Activated T-helper 2 cell treated with anti-CD3 and anti-CD28 coated beads, Interferon-gamma antibody, Interleukin-2, Interleukin-4, amounts not matched to agents 10 μg/mL and 5 μg/mL and 100 μg/mL, durations not matched to agents 14 hours and 24 hours and 36 hours (primary cell): ENCODE measurements at places on chromosomes 11 and 22. TPM values are rescaled to one million over a fixed set of nuclear protein-coding genes. Genes with fewer than 3 reads are reported as not detected.

The SAA4 gene
- not detected in 2 replicates for total RNA-seq

The CHRM1 gene
- not detected in 2 replicates for total RNA-seq

DNA sequence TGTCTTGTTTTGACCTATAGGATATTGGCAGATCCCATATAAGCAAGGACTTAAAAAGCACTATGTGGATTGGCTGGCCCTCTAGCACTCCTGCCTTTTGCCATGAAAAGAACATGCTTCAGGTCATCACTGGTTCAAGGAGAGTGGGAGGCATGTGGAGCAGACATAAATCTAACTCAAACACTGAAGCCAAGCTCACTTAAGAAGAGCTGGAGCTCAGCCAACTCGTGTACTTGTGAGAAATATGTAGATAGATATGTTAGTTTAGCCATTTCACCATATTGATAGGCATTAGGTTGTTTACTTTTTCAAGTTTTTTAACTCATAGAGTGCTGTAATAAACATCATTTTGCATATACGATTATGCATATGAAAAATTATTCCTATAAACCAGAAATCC is 19.9 kb upstream of the BBOX1 start:
- no peaks in the 10 kb centered on the region for H3K36me3 ChIP-seq
- H3K4me3 ChIP-seq, result no peak overlapping the region
- H3K27ac ChIP-seq, result no peak overlapping the region
- no peak for DNase-seq

DNA sequence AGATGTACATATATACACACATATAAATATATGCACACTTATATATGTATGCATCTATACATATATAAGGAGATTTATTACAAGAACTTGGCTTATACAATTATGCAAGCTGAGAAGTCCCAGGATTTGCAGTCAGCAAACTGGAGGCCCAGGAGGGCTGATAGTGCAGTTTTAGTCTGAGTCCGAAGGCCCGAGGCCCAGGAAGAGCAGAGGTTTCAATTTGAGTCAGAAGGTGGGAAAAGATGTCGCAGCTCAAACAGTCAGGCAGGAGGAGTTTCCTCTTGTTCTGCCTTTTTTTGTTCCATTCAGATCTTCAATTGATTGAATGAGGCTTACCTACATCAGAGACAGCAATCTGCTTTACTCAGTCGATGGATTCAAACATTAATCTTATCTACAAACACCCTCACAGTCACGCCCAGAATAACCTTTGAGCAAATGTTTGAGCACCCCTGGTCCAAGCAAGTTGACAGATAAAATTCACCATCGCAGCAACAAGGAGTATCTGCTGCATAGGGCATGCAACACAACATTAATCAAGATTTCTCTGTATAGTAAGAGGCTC is 4.0 kb upstream of the SGSM1 start:
- peak; percentile 24 for DNase-seq
- no peaks in the 10 kb centered on the region for H3K36me3 ChIP-seq
- peak overlapping the region; percentile 51 for H3K27ac ChIP-seq
- peaks cover 9% of the 10 kb centered on the region for H3K27me3 ChIP-seq

DNA sequence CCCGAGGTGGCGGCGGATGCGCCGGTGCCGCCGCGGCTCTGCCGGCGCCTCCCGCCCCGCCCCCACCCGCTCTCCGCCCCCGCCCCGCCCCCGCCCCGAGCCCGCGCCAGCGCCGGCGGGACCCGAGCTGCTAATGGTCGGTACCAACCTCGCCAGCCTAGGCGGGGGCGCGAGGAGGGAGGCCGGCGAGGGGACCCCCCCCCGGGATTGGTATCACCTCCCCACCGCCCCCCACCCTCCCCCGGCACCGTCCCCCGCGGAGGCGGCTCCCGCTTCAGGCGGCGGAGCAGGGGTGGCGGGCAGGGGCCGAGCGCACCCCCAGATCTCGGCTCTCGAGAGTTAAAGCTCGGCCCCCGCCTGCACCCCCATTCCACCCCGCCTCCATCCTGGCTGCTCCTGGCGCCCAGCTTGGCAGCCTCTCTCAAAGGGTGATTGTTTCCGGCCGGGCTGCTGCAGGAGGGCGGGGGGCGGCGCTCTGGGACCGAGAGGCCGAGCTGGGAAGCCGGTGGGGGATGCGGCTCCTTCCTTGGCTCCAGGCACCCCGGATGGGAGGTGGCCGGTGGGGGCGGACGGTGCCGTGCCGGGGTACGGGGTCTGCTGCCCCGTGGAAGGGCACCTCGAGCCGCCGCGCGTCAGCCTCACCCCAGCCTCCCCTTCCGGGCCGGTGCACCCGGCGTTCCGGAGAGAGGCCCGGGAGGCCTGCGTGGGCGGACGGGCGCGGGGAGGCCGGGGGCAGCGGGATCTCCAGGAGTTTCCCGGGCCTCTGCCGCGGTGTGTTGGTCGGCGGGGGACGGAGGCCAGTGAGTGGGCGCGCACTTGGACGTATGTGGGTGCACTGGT is at the start of gene B3GAT1:
Gene B3GAT1, minus strand, starts transcription at position 40 of the 840 bp plus-strand sequence. CDS start 24,583 bp downstream, outside the sequence.
- peaks cover 3% of the 10 kb centered on the region for H3K4me1 ChIP-seq
- H3K36me3 ChIP-seq, result no peaks in the 10 kb centered on the region

DNA sequence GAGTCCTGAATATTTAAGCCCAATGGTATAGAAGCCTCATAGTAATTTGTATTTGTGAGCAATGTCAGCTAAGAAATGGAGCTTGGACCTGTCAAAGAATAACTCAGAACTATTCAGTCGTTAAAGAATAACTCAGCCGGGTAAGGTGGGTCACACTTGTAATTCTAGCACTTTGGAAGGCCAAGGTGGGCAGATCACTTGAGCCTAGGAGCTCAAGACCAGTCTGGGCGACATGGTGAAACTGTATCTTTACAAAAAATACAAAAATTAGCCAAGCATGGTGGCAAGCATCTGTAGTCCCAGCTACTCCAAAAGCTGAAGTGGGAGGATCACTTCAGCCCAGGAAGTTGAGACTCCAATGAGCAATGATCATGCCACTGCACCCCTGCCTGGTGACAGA is 1526.5 kb downstream of the LRRC4C start:
- no peaks in the 10 kb centered on the region for H3K27me3 ChIP-seq
- no peak for DNase-seq
- no peaks in the 10 kb centered on the region for H3K36me3 ChIP-seq
- no peak overlapping the region for H3K27ac ChIP-seq

DNA sequence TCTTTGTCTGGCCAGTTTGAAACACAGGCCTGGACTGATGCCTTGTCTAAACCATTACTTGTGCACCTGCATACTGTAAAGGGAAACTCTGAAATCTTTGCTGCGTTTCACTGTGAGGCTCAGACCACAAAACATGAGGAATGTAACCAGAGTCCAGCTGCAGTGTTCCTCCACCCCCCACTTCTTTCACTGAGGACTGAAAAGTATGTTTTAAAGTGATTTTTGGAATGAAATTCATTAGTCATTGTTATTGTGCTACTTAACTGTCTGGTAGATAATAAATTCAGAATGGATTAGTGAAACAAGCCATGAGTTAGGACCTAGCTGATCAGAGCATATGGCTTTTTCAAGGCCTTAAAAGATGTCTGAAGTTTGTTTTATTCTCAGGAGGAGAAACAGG is 181.2 kb downstream of the WNT11 start:
- H3K4me1 ChIP-seq, result peaks cover 15% of the 10 kb centered on the region
- no peak overlapping the region for H3K4me3 ChIP-seq
- DNase-seq, result no peak
- H3K27me3 ChIP-seq, result no peaks in the 10 kb centered on the region
- H3K27ac ChIP-seq, result no peak overlapping the region

DNA sequence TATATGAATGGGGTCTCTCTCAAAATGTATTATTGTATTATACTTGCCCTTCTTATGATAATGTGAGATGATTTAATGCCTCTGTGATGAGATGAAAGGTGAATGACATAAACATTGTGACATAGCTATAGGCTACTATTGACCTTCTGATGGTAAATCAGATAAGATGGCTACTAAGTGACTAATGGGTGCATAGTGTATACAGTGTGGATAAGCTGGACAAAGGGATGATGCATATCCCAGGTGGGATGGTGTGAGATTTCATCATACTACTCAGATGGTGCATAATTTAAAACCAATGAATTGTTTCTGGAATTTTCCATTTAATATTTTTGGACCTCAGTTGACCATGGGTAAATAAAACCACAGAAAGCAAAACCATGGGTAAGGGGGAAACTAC is 243.5 kb downstream of the SBF2 start:
- no peak for DNase-seq
- no peaks in the 10 kb centered on the region for H3K4me1 ChIP-seq
- H3K27me3 ChIP-seq, result no peaks in the 10 kb centered on the region
- H3K36me3 ChIP-seq, result no peaks in the 10 kb centered on the region
- no peak overlapping the region for H3K4me3 ChIP-seq
- no peak overlapping the region for H3K27ac ChIP-seq

DNA sequence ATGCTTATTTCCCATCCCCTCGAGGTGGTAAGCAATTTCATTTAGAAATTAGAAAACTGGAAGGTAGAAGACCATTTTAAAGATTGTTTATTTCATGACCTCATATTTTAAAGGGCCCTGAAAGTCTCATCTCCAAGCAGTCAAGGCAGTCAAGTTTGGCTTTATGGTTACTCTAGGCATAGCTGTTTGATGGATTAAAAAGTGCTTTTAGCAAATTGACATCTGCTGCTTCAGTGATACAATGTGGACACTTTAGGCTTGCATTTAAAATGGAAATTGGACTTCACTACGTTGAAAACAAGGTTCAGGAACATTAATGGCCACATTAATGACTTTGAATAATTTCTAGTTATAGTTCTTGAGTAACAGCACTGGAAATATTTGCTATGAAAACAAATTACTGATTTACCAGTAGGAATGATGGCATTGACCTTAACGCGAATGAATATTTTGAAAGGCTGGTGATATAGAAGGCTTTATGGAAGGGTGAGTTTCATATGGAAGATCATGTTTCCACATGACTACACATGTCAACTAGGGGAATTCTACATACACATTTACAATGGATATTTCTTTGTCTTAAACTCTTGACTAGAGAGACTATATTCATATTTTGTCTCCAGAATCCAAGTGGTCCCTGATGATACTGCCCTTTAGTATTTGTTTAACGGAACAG is 873.5 kb downstream of the JRKL start:
- H3K4me1 ChIP-seq, result no peaks in the 10 kb centered on the region
- DNase-seq, result no peak
- H3K27me3 ChIP-seq, result no peaks in the 10 kb centered on the region
- no peak overlapping the region for H3K4me3 ChIP-seq
- H3K27ac ChIP-seq, result no peak overlapping the region
